ENCODE measurements at places on chromosomes 13 and 19.

- DNase-seq = no peak
Measured at GRCh38 chr13:46556418-46556779, 3.4 kb downstream of the LRCH1 start.

GRCh38 chr13:49023431-49023830, 47.7 kb downstream of the FNDC3A start:
- no peak for DNase-seq

DNA sequence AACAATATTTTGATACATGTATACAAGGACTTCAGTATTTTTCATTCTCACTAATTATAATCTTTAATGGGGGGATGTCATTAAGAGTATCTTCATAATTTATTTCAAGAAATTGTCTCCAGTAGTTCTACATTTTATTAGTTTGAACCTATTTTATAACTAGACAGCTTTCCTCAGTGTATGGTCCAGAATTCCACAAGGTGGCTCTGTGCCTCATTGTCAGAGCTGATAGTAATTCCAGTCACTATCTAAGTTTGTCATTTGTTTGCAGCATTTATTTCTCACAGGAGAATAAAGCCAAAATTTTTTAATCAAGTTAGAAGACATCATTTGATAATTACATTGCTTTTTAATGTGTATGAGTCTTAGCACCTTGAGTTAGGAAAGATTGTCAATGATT, 1633.0 kb upstream of the PCDH20 start:
- no peak for DNase-seq

GRCh38 chr13:94196413-94196812, 283.1 kb downstream of the DCT start:
- no peak for DNase-seq

DNA sequence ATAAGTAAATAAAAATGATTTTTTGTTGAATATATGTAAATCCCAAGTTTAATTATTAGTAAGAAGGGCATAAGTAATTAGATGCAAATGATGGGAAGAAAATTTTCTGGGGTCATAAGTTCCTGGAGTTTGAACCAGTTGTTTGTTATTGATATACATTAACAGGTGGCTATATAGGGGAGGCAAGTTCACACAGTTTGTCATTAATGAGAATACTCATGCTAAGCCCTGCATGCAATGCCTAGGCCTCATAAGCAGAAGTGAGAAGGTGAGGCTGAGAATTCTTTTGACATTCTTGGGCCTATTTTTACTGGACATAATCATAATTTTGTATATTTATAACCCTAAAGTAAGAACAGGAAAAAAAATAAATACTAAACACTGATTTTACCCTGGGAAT, 1210.7 kb upstream of the PCDH9 start:
- no peak for DNase-seq

GRCh38 chr19:20103091-20103740, 25.4 kb downstream of the ZNF90 start:
- DNase-seq = no peak

- no peak for DNase-seq
Measured at GRCh38 chr13:83229574-83230305, 652.5 kb downstream of the SLITRK1 start.

GRCh38 chr13:36815062-36815461, 4.0 kb upstream of the RFXAP start:
- no peak for DNase-seq

- DNase-seq = no peak
Measured at GRCh38 chr19:15913384-15913783, 15.5 kb upstream of the CYP4F2 start.

- no peak for DNase-seq
Measured at GRCh38 chr13:98890925-98891324, 86.9 kb downstream of the DOCK9 start.

DNA sequence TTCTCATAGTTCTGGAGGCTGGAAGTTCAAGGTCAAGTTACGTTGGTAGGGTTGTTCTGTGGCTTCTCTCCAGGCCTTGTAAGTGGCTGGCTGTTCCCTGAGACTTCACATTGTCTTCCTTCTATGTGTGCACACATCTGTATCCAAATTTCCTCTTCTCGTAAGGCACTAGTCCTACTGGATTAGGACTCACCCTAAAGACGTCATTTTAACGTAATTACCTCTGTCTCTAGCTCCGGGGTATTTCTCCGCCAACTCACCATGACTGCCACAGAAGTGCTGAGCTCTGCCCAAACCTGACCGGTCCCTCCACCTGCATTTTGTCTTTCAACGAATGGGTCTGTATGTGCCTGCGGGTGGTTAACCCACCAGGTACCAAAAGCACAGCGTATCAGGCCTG, 8.7 kb upstream of the SYDE1 start:
- DNase-seq = no peak

- DNase-seq = no peak
Measured at GRCh38 chr13:110405597-110406450, 98.7 kb downstream of the COL4A2 start.

DNA sequence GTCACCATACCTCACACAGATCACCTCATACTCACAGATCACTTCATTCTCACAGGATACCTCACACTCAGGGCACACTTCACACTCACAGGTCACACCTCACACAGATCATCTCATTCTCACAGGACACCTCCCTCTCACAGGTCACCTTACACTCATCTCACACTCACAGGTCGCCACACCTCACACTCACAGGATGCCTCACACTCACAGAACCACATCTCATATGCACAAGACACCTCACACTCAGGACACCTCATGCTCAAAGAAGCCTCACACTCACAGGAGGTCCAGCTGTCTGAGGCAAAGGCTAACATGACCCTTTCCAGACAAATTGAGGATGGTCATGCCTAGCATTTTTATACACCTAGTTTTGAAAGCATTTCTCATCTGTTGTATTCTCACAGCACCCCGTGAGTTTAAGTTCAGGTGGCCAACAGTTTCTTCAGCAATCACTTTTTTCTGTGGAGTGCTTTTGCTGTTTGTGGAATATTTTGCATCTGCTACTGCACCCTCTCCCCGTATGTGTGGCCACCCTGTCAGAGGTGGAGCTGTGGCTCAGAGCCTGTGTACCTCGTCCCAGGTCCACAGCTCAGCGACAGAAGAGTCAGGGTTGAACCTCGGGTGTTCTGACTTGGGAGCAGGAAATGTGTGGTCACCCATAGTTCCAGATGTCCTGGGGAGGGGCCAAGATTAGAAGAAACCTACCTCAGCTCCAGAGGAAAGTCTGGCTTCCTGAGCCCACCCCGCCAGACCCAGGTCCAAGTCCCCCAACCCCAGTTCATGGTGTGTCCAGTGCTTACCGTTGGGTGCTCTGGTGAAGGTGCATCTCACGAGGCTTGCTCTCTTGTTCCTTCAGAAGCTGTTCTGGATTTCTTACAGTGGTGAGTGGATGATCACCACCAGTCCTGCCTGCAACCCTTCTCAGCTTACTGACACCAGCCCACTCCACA, 7.6 kb downstream of the F7 start:
- DNase-seq = no peak

- no peak for DNase-seq
Measured at GRCh38 chr13:24313439-24313838, 4.1 kb downstream of the C1QTNF9 start.

GRCh38 chr19:10418235-10418484, 2.2 kb upstream of the PDE4A start:
- no peak for DNase-seq

GRCh38 chr13:73138638-73139491, 80.1 kb downstream of the KLF5 start:
- no peak for DNase-seq

DNA sequence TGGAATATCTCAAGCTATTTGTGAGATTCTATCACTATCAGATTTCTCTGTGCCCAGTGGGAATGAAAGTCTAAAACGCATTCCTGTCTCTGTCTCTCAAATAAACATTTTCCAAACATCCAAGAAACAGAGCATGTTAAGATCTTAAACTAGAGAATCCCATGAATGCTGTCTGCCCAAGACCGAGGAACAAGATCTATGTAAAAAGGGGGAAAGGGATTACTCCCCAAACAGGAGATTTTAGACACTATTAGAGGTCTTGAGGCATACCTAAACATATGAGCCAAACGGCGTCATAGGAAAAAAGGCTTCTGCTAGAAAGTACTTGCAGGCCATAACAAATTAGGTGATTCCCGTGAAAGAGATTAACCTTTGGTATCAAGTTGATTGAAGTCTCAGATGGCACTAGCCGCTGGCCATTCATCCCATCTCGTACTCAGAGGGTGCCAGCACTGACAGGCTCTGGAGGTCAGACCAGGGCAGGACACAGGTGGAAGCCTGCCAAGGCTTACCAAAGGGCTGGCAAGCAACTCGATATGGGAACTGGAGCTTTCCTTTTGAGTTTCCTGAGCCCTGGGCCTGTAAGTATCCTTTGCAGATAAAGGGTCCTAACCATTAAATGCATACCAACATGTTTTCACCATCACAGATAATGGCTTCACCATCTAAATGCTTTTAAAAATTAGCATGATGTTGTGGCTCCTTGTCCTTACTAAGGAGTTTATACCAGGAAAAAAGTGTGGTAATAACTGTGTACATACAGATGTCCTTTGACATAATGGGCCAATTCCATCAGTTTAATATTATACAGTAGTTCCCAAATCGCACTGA, 225.2 kb downstream of the FOXO1 start:
- no peak for DNase-seq

DNA sequence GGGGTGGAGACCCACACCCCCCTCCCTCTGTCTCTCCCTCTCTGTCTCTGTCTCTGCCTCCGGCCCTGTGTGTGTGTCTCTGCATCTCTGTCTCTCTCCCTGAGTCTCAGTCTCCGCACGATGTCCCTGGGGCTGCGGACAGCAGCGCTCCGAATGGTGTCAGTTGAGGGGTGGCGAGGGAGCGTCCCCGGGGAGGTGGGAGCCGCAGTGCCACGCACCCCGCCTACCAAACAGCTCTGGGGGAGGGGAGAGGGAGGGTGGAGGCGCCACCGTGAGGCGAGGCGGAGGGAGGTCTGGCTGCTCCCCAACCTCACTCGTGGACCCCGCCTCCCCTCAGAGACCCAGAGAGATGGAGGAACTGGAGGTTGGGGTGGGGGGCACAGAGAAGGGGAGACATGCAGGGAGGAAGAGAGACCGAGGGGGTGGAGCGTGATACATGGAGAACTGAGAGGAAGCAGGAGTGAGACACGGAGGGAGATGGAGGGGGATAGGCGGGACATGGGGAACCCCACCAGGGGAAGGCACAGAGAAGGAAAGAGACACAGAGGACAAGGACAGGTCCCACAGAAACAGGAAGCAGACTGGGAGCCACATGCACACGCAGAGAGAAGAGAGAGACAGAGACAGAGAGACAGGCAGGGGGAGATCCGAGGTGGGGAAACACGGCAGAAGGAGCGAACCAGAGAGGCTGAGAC, 7.2 kb downstream of the ERFL start:
- no peak for DNase-seq

GRCh38 chr19:7738023-7738422, 6.1 kb upstream of the CLEC4G start:
- peak; percentile 56 for DNase-seq

DNA sequence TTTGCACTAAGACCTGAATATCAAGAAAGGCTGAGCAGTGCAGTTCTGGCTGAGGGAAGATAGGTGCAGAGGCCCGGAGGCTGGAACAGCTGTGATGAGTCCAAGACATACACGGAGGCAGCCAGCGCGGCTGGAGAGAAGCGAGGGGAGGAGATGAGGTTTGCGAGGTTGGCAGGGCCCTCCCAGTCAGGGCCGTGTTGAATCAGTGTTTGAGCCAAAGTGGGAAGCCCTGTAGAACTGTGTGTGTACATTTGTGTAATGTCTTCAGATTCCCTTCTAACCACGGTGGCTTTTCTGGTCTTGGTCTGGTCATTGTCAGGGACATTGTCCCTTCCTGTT, 34.9 kb downstream of the PAK4 start:
- DNase-seq = no peak

- DNase-seq = no peak
Measured at GRCh38 chr13:31982540-31982939, 49.0 kb upstream of the FRY start.

DNA sequence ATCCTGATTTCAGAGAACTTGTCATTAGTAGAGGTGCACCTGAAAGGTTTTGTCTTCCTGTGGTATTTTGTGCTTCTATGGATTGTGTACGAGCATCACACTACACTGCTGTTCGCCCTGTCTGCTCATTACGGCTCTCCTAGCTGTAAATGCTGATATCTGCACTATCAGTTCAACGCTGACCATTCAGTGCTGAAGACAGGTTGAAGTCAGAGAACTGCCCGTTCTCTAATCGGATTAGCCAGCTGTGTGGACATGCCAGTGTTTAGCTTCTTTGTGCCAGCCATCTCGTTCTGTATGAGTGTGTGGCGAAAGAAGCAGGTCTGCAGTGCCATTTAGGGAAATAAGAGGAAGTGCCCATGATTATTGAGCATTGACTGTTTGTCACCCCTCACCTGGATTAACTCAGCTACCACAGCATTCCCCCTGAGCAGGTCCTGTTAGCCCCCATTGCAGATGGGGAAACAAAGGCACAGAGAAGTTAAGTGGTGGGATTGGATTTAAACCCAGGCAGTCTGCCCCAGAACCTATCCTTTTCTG, 21.6 kb upstream of the C1QTNF9 start:
- DNase-seq = no peak

- no peak for DNase-seq
Measured at GRCh38 chr19:32373585-32374295, 28.3 kb downstream of the ZNF507 start.

DNA sequence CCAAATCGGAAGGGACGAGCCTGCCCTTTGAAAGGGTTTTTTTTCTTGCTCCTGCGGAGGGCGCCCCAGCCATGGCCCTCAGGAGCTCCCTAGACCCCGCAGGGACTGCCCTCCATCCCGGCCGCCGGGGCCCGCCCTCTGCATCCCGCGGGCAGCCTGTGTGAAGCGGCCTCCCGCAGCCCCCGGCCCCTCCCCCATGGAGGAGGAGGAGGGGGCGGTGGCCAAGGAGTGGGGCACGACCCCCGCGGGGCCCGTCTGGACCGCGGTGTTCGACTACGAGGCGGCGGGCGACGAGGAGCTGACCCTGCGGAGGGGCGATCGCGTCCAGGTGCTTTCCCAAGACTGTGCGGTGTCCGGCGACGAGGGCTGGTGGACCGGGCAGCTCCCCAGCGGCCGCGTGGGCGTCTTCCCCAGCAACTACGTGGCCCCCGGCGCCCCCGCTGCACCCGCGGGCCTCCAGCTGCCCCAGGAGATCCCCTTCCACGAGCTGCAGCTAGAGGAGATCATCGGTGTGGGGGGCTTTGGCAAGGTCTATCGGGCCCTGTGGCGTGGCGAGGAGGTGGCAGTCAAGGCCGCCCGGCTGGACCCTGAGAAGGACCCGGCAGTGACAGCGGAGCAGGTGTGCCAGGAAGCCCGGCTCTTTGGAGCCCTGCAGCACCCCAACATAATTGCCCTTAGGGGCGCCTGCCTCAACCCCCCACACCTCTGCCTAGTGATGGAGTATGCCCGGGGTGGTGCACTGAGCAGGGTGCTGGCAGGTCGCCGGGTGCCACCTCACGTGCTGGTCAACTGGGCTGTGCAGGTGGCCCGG, 815 bp downstream of the MAP3K10 start:
- DNase-seq = peak; percentile 46

GRCh38 chr19:56069642-56070041, 51.5 kb downstream of the ZNF787 start:
- no peak for DNase-seq

DNA sequence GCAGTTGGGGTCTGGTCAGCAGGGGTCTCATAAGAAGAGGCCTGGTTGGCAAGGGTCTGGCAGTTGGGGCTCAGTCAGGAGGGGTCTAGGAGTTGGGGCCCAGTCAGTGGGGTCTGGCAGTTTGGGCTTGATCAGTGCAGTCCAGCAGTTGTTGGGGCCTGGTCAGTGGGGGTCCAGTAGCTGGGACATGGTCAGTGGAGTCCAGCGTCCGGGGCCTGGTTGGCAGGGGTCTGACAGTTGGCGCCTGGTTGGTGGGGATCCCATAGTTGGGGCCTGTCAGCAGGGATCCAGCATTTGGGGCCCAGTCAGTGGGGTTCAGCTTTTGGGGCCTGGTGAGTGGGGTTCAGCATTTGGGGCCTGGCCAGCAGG, 60.5 kb upstream of the TPM4 start:
- DNase-seq = no peak

All from stimulated activated CD8-positive, alpha-beta memory T cell treated with anti-CD3 and anti-CD28 coated beads, Interleukin-4, amount 100 ng/mL, for 48 hours (primary cell).